AG04449 (cell line): ENCODE measurements at places on chromosomes 2 and 18.

- no peak for DNase-seq
Measured at GRCh38 chr2:183532514-183532913, 408.3 kb downstream of the NUP35 start.

- DNase-seq = no peak
Measured at GRCh38 chr2:230234122-230234722, 8.7 kb downstream of the SP140 start.

DNA sequence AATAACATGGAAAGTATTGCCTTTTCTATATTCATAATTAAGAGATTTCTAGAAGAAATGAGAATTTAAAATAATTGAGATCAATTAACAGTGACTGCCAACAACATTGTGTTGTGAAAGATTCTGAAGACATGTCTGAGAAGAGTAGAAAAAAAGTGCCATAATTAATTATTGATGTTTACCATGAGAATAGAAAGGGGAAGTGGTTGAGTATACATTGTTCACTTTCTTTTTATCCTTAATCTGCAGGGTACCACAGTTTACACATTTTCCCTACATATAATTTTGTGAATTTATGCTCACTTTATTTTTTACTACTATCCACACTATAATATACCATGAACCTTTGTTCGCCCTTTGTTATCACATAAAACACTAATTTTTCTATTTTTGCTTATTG, 47.1 kb upstream of the UBE2E3 start:
- no peak for DNase-seq

GRCh38 chr2:186709529-186710450, 15.9 kb downstream of the FAM171B start:
- DNase-seq = no peak

DNA sequence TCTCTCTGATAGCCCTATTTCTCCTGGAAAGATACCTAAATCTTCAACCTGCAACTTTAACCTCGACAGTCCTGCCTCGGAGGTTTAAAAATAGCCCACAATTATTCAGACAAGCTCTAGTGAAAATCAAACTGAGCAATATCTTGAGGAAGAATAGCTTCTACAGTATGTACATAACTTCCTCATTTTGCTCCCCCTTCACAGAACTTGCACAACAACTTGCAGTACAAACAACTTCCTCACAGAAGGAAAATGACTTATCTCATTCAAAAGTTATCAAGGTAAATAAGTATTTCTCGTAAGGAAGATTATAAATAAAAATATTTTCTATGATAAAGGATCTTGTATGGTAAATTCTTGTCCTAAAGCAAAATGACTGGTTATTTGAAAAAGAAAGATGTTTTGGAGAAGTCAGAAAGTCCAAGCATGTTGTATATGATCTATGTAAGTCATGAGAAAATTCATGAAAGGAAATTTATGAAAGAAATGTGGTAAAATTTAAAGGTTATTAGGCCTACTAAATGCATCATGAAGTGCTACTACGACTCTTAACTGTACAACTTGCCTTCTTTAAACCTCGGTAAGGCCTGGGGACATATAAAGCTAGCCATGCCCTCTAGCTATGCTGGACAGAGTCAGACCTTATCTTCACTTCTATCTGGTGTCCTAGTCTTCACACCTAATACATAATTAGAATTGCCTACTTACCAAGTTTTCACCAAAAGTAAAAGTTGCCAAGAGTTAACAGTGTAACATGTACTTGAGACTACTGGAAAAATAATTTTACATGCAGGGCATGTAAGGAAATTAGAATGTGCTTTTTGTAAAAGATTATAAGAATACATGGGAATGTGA, 394.5 kb downstream of the DLGAP1 start:
- DNase-seq = no peak

DNA sequence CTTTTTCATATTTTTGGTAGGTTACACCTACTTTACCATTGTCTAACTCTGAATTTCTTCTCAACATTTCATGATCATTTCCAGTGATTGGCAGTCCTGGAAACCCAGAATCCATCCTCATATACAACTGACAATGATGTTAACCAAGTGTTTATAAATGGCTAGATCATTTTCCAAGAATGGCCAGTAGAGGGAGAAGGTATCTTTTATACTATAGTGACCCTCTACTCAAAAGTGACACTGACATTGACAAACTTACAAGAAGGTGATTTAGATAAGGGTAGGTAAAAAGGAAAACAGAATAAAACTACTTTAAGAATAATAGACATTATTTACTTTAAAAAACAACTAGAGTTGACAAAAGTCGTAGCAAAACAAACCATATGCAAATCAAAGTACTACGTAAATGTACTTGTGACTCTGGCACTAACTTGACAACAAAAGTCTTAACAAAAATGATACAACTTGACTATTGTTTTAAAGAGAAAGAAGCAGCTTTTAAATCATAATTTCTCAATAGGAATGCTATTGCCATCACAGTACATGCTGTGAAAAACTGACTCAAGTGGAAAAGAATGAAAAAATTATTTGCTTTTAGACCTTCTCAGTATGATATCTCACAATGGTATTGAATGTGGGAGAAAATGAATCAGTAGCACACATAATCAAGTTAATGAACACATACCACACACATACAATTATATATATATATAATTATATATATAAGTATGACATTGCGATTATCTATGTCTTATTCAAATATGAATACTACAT, 76.6 kb upstream of the GRB14 start:
- no peak for DNase-seq

- no peak for DNase-seq
Measured at GRCh38 chr2:212961255-212961654, 190.2 kb downstream of the IKZF2 start.

DNA sequence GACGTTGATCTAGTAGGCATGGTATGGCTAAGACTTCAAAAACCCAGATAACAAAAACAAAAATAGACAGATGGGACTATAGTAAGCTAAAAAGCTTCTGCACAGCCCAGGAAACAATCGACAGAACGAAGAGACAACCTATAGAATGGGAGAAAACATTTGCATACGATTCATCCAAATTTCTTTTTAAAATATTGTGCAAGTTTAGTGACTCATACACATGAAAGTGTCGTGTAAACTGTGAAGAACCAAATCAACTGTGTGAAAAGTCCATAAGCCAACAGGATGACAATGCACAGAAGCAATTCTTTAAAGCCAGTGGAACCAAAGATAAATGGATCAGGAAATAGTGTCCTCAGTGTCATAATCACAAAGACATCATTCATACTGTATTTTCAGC, 671.1 kb downstream of the RNF144A start:
- DNase-seq = no peak

DNA sequence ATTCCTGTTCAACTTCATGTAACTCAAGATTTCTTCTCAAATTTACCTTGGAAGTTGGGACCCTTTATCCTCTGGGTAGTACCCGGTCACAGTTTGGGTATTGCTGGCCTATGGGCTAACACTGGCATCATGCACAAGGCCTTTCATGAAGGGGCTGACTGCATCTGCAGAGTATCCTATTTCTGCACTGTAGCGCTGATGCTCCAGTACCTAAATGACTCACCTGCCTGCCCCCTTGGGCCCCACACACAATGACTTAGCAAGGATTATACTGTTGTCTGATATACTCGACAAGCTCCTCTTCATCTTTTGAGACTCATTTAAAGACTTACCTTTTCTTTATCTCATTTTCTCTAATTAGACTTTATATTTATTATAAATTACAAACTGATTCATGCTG, 39.9 kb downstream of the DNAH6 start:
- no peak for DNase-seq

DNA sequence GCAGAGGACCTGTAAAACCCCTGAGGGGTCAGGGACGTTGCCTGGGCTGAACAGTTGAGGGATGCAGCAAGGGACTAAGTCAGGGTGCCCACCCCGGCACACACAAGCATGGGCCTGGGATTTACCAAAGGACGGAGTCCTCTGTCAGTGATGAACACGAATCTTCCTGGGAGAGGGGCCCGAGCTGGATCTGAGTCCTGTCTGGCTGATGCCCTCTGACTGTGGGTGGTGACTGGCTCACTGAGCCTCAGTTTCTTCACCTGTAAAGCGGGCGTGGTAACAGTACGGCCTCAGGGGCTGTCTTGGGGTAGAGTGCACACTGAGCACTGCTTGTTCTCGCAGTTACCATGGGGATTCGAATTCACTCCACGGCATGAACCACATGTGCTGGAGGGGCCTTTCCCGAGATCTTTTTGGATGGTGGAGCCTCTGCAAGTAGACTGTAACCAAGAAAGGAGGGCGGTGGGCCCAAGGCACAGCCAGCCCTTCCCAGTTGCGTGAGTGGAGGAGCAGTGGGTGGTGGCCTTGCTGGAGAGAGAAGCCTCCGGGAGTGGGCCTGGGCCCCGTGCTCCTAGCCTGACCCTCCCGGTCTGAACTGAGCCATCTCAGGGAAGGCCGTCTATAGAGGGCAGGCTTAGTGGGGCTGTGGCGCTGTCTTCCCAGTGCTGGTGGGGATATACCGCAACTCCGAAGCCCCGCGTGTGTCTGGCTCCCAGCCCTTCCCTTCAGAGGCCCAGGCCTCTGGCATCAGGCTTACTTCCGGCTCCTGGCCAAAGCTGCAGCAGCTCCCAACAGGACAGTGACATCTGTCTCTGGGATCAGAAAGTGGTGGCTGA, 130.8 kb upstream of the HS6ST1 start:
- no peak for DNase-seq

- no peak for DNase-seq
Measured at GRCh38 chr2:59232394-59233165, 991.5 kb upstream of the FANCL start.

DNA sequence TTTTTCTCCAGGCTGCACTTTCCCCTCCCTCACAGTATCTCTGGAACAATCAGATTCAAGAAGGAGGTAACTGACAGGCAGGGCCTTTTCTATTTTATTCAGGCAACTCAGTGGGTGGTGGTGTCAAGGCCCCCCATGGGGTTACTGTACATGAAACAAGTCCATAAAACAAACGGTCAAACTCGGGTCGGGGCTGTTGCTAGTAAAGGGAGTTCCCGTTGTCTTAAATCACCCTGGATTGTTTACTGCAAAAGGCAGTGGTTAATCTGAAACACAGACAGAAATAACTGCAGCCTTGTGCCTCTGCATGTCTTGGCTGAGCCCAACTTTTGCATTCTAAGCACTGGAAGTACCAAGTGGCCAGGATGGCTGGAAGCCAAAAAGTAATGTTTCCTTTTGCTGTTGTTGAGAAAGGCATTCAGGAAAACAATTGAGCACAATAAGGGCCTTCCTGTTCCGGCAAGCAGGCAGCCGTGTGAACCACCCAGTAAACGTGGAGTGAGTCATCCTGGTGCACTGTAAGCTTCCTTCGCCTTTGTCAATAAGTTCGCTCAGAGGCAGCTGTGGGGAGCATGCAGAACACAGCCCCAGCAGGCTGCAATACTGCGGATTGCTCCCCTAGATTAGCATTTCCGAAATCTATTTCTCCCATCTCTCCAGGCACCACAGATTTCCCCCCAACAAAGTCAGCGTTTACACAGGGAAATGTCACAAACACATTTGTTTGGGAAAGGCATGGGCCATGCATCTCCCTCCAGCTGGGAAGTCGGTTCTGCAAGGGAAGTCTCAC, 149.6 kb downstream of the IRS1 start:
- DNase-seq = peak; percentile 79

DNA sequence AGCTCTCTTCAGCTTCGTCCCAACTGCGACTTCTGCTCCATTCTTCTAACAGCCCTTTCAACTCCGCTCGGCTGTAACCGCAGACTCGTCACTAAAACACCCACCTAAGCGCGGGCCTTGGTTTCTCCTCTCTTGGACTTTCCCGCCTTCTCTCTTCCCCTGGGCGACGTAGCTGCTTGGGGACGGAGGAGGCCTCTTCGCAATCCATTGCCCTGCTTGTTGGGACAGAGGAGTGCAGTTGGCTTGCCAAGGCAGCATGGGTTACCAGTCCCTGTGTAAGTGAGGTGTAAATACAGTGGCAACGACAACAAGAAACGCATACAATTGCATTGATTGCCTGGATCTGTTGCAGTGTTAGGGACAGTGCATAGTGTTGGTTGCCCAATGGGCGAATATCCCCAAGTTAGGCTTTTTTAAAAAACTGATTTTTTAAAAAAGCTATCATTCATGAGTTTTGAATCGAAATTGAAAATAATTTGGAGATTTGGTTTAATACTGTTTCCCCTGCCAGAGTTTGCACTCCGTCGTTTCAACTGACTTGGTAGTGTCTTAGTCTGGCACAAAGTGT, 484 bp upstream of the DARS1 start:
- no peak for DNase-seq

- no peak for DNase-seq
Measured at GRCh38 chr18:4260107-4260506, 195.0 kb downstream of the DLGAP1 start.

DNA sequence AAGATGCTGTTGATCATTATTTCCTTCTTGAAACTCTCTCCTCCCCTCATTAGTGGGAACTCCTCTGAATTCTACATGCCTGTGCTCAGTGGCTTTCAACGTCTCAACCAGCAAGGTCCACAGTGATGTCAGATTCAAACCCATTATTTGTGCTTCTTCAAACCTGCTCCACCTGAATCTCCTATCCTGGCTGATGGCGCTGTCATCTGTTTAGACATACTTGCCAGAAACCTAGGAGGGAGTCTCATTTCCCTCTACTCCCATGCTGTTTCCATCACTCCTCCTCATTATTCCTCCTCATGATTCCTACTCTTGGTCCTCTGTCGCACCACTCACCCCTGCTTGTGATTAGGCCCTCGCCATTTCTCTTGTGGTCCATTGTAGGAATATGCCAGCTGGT, 2.9 kb upstream of the LPIN2 start:
- no peak for DNase-seq

- DNase-seq = no peak
Measured at GRCh38 chr2:200425026-200425821, 84.6 kb downstream of the KCTD18 start.
